Activated CD8-positive, alpha-beta T cell treated with anti-CD3 and anti-CD28 coated beads, Interleukin-2, amount 10 ng/mL, durations not matched to agents 7 days and 5 days (primary cell): ENCODE measurements at places on chromosomes 4 and X.

DNA sequence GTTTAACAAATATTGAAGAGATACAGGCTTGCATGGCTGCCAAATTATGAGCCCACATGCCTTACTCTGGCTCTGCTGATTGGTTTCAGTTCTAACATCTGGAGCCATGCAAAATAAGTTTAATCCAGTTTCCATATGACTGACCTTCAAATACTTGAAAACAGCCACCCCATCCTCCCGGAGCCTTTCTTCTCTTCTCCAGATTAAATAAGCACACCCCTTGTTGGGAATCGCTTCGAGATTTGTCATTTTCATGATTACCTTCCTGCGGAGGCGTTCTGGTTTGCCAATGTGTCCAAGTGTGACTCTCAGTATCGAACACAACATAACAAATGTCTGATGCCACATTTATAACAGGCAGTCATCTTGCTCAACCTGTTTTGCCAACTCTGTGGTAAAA, 101.6 kb upstream of the JADE1 start:
- DNase-seq: no peak

GRCh38 chrX:68488657-68489056, 10.2 kb upstream of the YIPF6 start:
- DNase-seq: no peak

DNA sequence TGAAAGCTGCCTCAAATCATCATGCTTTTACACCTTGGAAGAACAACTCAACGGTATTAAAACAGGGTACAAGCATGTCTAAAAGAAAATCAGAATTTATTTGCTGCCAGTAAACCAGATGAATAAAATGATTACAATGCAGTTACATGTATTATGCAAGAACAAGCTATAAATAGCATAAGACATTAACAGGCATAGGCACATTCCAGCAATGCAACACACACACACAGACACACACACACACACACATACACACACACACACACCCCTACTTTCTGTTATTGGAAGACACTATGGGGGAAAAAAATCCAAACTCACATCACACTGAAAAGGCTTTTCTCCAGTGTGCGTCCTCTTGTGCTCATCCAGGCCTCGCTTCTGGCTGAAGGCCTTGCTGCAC, 212.5 kb downstream of the PRDM5 start:
- DNase-seq: no peak

- DNase-seq: no peak
These were observed 257.7 kb downstream of the PRDM5 start for GRCh38 chr4:120664851-120665250.

GRCh38 chr4:86972997-86973396, 38.2 kb downstream of the AFF1 start:
- DNase-seq: no peak

GRCh38 chr4:158810487-158811215, 41.8 kb downstream of the FNIP2 start:
- no peak for DNase-seq

GRCh38 chrX:24391389-24391788, 30.9 kb downstream of the SUPT20HL1 start:
- DNase-seq: no peak

- no peak for DNase-seq
These were observed 157.6 kb downstream of the ZNF518B start for GRCh38 chr4:10299601-10300000.

DNA sequence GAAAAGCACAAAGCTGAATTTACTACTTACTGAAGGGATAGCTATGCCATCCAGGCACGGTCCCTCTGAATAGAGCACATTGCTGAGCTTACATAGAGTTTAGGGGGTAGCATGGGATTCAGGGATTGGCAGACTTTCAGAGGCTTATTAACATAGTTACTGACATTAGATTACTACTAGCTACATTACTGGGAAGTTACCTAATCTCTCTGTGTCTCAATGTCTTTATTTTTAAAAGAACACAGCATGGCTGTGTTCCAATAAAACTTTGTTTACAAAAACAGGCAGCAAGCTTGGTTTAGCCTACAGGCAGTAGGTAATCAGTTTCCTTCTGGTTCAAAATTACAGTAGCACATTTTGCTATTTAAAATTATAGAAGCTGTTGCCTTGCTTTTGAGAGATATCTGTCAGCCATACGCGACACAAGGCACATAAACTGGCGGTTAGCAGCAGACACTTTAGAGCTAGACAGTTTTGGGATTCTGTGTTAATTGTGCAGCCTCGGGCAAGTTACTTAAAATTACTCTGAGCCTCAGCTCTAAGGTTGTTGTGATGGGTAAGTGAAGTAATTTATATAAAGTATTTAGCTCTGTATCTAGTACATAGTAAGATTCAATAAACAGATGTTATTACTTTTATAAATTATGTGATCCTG, 6.9 kb downstream of the KLHL8 start:
- no peak for DNase-seq

DNA sequence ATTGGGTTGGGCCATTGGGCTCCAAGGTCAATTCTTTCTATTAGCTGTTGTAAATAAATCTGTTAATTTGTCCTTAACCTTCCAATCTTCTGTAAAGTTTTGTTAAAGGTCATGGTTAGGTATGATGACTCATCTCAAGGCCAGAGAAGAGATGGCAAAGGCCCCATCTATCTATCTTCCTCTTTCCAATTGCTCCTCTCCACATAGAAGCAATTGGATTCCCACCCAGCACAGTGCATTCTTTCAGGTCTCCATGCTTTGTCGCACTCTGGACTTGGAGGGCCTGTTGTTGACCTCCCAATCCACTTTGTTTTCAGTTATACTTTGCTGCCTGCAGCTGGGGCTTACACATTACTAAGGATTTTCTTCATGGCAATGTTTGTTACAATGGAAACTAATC, 118.5 kb downstream of the MFAP3L start:
- DNase-seq: no peak

- DNase-seq: no peak
These were observed 95.2 kb downstream of the RPA4 start for GRCh38 chrX:96978906-96979305.

DNA sequence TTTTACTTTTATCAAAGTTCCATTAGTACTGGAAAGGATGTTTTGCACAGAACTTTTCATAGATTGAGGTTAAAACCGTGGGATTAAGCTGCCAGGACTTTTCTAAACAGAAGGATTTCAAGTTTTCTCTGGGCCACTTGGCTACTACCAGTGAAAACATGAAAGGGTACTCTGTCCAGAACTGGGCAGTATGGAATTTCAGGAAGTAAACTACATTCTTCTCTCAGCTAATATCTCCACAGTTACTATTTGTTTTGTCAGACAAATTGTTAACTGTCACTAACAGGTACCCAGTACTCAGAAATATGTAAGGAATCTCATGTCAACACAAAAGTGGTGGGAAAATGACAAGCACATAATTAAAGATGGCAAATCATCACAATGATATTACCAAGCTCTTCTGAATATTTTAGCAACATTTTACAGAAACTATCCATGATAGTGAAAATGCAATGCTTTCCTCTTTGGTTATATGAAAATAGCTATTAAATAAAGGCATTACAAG, 454.4 kb downstream of the C4orf33 start:
- DNase-seq: no peak

- no peak for DNase-seq
These were observed 1249.9 kb upstream of the TENM3 start for GRCh38 chr4:180993244-180993836.
